Stimulated activated effector memory CD8-positive, alpha-beta T cell treated with anti-CD3 and anti-CD28 coated beads, Interleukin-12 subunit alpha, Interleukin-12 subunit beta, amount 100 ng/mL, for 72 hours (primary cell): ENCODE measurements at places on chromosomes 16 and 17.

GRCh38 chr17:78206298-78206697 is 7.8 kb upstream of the BIRC5 start:
- no peak for DNase-seq

- no peak for DNase-seq
Observed at GRCh38 chr17:77923776-77924513, 34.6 kb upstream of the TNRC6C start.

DNA sequence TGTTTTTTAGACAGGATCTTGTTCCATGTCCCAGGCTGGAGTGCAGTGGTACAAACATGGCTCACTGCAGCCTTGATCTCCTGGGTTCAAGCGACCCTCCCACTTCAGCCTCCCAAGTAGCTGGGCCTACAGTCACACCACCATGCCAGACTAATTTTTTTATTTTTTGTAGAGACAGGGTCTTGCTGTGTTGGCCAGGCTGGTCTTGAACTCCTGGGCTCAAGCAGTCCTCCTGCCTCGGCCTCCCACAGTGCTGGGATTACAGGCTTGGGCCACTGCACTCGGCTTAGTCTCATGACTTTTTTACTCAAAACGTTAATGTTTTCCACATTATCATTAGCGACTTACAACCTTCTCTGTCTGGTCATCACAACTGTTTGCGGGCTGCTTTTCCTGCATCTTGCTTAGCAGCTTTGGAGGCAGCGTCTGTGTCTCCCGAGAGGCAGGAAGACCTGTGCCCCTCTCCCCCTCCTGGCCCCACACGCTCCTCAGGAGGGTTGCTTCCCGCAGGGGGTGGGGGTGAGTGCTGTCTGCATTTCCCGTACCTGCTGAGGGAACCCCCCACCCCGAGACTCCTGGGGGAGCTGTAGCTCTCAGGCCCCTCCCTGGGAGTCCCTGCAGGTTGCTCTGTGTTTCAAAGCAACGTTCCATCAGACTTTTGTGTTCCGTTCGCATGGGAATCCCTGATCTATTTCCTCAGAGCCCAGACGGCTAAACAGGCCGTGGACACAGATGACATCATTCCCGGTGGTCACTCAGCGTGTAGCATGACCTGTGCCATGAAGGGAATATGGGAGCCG is 52.6 kb downstream of the PGS1 start:
- no peak for DNase-seq

GRCh38 chr17:78127239-78127887 is 1.2 kb downstream of the TMC6 start:
- DNase-seq: no peak

DNA sequence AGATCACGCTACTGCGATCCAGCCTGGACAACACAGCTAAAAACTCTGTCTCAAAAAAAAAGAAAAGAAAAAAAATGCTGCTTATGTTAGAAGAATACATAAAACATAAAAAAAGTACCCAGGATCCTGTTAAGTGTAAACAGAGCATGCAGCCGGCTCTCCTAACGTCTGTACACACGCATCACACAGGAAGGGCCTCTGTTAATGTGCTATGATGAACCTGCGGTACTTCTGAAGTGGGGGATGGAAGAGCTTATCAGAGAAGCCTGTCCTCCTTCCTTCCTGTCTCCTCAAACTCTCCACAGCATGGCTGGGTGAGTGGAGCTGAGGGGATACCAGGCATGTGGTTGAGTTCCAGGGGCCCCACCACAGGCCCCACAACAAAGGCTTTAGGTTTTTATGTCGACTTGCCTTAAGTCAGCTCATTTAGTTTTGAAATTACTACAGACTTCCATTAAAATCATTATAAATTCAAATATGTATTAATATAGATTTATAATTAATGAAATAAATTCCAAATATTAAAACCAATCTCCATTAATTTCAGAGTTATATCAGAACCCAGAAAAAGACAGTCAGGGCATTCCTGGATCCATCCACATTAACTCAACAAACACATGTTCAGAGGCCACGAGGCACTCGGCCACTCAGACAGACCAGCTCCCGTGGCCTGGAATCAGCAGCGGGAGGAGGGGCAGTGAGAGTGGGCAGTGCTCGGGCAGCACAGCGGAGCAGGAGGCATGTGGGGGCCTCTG is 11.7 kb downstream of the CCDC57 start:
- DNase-seq: no peak

DNA sequence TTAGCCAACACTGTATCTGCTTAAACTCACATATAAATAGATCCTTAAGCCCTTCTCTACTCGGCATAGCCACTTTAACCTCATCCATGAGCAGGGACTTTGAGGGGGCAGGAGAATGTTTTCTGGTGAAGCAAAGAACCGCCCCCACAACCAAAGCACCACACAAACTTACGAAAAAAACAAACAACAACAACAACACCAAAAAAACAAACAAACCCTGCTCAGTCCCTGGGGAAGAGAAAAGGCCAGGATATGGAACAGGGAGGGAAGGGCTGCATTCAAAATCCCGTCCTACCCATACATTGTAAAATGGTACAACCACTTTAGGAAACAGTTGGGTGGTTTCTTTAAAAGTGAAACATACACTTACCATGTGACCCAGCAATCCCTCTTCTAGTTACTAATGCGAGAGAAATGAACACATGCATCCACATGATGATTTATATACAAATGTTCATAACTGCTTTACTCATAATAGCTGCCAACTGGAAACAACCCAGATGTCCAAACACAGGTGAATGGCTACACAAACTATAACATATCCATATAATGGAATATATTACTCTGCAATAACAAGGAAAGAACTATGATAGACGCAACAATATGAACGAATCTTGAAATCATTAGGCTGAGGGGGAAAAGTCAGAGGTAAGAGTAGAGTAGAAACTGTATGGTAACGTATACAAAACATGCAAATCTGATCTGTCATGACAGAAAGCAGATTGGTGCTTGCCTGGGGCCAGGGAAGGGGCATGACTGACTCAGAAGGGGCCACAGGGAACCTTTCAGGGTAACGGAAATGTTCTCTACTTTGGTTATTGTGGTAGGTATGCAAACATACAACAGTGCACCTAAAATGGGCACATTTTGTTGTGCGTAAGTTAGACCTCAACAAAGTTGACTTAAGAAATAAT is 37.7 kb upstream of the TOB1 start:
- no peak for DNase-seq

GRCh38 chr16:74699666-74700065 is 996 bp downstream of the MLKL start:
- DNase-seq: no peak
